ENCODE measurements at places on chromosomes 1 and 21.
A peak's percentile ranks its signal among the peaks of the same experiment; 100 is the strongest.

DNA sequence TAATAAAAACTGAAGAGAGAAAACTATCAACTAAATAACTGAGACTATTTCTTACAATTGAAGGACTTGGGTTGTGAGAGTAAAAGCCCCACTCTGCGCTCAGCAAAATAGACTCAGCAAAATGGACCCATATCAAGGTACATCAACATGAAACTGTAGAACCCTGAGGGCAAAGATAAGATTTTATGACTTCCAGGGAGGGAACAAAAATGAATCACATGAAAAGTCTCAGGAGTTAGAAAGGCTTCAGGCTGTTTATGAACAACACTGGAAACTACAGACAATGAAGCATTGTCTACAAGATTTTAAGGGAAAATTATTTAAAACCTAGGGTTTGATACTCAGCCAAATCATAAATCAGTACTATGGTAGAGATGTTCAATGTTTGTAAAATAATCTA is 434.3 kb downstream of the PTPRC start:
- no peak for DNase-seq

DNA sequence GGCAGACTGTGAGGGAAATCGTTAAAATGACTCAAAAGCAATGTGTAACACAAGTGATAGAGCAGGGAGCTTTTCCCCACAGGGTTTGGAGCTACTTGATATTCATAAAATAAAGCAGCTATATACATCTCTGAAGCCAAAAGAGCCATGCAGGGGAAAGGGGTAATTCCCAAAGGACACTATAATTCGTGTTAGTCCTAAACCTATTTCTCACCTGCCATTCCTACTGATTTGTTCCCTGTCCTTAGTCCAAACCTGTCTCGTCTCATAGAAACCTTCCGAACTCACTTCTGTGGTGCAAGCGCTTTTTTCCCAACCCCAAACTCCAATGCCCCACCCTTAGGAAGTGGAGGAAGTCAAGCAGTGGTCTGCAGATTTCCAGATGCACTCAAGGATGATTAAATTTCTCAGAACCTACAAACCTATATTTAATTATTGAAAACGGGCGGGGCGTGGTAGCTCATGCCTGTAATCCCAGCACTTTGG is 946 bp upstream of the HNRNPR start:
- no peak for DNase-seq

DNA sequence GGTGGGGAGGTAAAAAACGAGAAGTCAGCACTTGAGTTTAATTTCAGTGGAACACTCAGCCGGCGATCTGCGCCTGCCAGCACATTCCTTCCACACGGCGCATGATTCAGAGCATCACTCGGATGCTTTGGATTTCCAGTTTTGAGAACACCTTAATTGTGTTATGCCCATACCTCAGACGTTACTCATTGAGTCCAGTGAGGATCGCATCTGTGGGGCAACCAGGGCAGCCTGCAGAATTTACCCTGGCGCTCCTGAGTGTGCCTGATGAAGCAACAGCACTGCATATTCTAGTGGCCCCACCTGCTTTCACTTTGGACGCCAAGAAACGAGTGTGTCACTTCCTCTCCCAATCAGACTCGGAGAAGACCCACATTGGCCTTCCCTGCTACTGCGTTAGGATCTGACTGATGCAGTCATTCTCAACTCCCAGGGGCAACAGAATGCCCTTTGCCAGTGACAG is 19.9 kb downstream of the FAM89A start:
- peak; percentile 96 for DNase-seq

DNA sequence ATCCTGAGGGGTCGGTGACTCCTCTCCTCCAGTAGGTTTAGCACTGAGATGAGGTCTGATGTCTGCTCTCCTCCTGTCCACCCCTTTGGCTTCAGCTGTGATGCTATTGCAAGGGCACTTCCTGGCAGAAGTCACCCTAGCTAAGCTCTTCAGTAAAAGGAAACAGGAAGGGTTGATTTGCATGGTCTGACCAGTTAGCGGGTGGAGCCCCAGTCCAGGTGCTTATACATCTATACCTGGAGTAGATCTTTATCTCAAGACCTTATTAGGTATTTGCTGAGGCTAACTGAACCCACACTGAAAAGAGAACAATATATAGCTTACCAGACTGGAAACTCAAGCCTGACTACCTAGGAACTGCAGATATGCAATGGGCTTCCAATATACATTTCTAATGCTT is 28.9 kb upstream of the NFASC start:
- no peak for DNase-seq

- no peak for DNase-seq
Measured at GRCh38 chr1:24619376-24619775, 23.7 kb upstream of the SRRM1 start.

DNA sequence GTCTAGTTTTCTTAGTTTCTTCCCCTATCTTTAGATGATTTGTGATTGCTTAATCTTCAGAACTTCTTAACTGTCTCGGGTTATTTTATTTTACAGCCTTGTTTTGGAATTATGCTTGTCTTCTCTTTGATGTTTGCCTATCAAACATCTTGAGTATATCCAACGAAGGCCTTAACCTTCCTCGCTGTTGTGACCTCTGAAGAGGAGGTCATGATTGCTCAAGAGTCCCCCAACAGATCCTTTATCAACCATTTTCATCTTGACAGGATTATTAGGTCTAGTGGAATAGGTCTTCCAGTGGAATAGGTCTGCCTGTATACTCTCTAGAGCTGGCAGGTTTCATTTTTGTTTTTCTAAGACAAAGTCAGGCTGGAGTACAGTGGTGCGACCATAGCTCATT is 45.7 kb downstream of the UBE4B start:
- no peak for DNase-seq

GRCh38 chr21:46083791-46084561 is 13.9 kb upstream of the COL6A2 start:
- no peak for DNase-seq

- peak; percentile 97 for DNase-seq
Measured at GRCh38 chr1:10824821-10825540, 28.5 kb upstream of the CASZ1 start.

DNA sequence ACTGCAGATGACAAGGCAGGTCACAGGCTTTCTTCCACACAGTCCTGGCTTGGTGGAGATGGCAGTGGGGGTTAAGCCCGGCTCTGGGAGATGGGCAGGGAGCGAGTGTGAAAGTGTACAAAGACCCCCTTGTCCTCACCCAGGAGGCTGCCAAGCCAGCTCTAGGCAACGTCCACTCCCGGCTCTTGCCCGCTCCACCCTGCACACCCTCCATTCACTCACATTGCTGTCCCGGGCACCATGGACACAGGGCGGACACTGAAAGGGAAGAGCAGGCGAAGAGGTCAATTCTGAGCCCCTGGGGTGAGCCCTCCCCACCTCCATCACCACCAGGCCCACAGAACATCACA is 8.9 kb downstream of the COL16A1 start:
- no peak for DNase-seq

Data from MCF 10A (cell line).